Activated T-cell treated with anti-CD3 and anti-CD28 coated beads, Interleukin-2, amount 50 U/mL, for 24 hours (primary cell): ENCODE measurements at places on chromosomes 1 and 21.

GRCh38 chr1:203422656-203423055 is 53.0 kb upstream of the PRELP start:
- DNase-seq = no peak

DNA sequence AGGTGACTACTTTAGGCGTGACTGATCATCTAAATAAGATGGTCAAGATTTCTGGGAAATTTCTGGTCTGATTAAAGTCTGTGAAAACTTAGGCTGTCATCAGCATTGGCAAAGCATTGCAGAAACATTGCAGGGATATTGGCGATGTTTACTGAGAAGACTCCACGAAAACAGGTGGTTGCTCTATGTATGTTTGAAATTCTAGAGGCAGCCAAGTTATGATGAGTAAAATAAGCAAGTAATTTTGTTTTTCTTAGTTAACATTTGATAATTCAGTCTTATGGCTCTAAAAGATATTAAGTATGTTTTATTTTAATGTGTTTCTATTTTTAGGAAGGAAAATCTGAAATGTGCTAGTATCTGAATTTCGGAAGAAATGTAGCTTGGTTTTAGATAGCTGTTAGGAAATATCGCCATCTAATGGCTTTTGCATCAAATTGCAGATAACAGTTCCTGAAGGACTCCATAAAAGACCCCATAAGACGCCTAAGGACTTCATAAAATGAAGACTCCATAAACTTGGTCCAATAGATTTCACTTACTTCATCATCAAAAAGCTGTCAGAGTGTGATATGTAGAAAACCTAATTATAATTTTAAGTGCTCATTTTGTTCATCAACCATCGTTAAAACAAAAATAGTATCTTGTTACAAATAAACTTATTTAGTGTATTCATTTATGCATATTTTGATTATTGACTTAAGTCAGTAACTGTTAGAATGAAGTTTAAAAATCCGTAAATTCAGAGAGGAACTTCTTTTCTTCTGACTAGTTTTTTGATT is 344.6 kb downstream of the RYR2 start:
- DNase-seq = no peak

- peak; percentile 81 for DNase-seq
These were observed 4.1 kb upstream of the TRAF3IP3 start for GRCh38 chr1:209751627-209752231.

DNA sequence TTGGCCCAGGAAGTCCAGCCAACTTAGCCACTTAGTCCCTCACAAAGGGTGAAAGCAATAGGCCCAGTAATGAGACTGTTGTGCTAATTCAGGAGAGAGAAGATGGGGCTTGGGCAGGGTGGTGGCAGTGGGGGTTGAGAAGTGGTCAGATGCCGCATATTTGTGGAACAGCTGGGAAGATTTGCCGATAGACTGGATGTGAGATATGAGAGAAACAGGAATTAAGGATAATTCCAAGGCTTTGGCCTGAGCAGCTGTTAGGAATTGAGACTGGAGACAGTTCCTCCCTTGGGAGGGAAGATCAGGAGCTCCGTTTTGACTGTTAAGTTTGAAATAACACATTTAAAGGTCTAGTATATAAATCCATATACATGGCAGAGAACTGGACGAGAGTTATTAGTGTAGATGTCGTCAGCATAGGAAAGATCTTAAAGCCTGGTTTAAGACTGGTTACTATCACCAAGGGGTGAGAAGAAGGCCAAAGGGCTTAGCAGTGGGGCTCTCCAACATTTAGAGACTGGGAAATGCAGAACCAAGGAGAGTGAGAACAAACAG is 323.7 kb upstream of the FAM78B start:
- no peak for DNase-seq

DNA sequence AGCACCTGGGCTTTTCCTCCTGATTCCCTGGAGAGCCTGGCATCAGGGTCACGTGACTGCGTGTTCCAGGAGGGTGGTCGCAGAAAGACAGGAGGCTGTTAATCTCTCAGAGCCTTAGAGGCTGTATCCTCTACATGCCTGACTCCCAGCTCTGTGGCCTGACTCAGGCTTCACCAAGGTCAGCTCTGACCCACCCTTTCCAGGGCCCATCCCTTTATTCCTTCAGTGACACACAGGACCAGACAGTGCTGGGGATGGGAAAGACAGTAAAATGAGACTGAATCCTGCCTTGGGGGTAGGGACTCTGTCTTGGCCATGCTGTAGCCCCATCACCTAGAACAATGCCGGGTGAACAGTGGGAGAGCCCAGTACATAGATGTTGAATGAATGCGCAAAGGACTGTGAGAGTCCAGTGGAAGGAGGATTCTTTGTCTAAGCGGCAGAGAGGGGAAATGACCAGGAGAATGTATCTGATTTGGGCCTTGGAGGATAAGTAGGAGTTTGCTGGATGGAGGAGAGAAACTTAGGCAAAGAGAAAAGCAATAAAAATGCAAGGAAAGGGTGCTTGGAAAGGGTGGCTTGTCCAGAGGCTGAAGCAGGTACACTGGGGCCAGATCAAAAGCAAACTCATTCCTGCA is 33.0 kb downstream of the EPHX1 start:
- DNase-seq = no peak

GRCh38 chr1:202088206-202088605 is 34.5 kb upstream of the GPR37L1 start:
- DNase-seq = no peak

GRCh38 chr1:212147581-212148033 is 112.1 kb downstream of the DTL start:
- DNase-seq = no peak

DNA sequence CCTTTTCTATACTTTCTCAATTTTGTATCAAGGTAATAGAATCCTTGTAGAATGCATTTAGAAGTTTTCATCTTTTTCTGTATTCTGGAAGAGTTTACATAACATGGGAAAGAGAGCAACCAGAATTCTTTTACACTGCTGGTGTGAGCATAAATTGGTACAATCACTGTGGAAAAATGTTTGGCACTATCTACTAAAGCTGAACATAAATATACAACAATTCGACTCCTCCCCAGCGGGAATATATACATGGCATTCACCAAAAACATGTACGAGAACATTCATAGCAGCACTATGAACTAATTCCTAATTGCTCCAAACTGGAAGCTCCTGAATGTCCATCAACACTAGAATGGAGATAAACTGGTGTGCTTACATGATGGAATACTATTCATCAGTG is 1.8 kb upstream of the ACBD6 start:
- DNase-seq = no peak

DNA sequence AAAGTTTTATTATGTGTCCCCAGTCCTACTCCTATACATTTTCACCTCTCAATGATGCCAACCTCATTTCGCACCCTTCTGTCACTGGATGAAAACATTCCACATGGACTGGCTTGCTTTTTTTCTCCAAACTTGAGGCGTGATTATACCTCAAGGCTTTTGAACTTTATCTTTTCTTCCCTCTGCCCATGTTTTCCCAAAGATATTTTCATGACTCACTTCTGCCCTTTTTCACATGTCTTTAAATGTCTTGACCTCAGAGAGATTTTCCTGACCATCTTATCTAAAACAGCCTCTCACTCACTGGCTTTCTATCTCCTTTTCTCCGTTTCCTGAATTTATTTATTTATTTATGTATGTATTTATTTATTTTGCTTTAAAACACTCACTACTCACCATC is 659.0 kb downstream of the PTPRC start:
- no peak for DNase-seq

- DNase-seq = no peak
These were observed 118.9 kb downstream of the GDAP2 start for GRCh38 chr1:117810553-117810952.

GRCh38 chr21:14858311-14858710 is 206.5 kb downstream of the NRIP1 start:
- no peak for DNase-seq

GRCh38 chr21:34599534-34600101 is 15.3 kb downstream of the RCAN1 start:
- no peak for DNase-seq

DNA sequence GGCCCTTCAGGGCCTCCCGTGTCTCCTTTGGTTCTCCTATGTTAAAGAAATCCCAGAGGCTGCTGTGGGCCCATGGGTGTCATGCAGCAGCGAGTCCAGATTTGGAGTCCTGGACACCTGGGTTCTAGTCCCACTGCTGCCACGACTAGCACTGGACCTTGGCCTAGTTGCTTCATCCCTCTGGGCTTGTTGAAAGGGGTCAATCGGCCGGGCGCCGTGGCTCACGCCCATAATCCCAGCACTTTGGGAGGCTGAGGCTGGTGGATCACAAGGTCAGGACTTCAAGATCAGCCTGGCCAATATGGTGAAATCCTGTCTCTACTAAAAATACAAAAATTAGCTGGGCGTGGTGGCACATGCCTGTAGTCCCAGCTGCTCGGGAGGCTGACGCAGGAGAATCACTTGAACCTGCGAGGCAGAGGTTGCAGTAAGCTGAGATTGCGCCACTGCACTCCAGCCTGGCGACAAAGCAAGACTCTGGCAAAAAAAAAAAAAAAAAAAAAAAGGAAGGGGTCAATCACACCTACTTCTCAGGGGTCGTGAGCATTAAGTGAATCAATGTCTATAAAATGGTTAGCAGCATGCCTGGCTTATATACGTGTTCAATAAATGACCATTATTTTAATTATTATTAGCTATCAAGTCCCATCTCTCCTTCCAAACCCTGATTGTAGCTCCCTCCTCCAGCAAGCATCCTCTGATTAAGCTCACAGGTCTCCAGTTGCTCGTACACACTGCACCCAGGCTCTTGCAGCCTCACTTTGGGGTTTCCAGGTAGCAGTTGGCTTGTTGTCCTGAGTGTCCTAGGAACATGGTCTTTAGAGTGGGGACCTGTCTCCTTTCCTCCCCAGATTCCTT is 43.8 kb downstream of the KIRREL1 start:
- DNase-seq = no peak

GRCh38 chr1:223844787-223845036 is 1.0 kb downstream of the TP53BP2 start:
- DNase-seq = peak; percentile 75

DNA sequence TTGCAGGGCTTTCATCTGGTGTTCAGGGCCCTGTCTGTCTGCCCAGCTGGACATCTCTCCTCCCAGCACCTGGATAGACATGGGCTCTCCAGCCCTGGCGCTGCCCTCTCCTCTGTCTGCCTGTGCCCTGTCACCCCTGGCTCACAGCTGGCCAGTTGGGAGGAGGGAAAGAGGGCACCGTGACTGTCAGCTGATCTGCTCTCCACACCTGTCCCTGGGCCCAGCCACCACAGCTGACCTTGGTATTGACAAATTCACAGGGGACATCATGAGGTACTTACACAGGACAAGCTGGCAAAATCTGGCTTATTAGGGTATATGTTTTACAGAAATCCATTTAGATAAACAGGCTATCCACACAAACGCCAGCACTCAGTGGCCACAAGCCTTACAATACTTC is 8.3 kb downstream of the TNR start:
- no peak for DNase-seq

GRCh38 chr1:2475571-2475970 is 518 bp upstream of the PLCH2 start:
- no peak for DNase-seq

- DNase-seq = no peak
These were observed 75.7 kb upstream of the RRP15 start for GRCh38 chr1:218209351-218209861.

DNA sequence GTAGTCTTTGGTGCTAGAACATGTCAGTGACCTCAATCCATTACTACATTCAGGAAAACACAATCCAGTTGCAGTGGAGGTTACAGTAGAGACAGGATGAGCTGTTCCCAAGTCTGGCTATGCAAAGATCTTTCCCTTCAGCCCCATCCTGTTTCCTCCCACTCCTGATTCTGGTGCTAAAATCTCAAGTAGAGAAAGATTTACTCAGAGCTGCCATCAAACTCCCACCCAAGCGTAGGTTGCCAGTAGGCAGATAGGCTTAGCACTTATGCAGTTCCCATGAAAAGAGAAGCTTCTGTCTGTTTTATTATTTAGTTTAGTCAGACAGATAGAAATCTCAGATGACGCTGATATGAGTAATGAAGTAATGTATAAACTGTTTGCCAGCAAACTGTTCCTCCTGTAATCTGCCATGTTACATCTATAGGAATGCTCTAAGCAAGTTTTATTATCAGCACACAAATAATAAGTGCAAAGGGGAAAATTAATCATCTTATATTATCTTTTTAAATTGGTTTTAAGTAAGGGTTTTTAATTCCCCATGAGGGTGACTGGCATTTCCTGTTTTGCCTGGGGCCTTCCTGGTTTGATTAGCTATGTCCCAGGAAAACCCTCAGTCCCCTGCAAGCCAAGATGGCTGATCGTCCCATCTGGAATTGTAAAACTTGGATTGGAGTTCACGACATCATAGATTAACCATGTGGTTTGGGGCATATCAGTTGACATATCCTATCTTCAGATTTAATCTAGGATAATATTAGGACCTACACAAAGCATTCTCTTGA is 188.3 kb upstream of the PALMD start:
- no peak for DNase-seq

DNA sequence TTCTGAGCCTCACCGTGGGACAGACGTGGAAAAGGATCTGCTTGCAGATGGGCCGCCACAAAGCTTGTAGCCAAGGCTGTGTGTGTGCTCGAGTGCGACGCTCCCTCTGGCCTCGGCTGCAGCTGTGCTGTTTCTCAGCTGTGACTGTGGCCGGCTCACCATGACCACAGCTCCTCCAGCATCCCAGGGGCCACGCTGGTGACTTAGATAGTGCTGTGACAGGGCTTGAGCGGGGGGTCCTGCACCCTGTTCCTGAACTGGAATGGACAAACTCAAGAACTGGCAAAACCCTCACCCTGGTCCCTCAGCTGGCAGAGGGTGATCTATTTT is 17.4 kb upstream of the ACTRT2 start:
- DNase-seq = no peak

GRCh38 chr1:43706598-43707189 is 642 bp upstream of the ST3GAL3 start:
- no peak for DNase-seq

DNA sequence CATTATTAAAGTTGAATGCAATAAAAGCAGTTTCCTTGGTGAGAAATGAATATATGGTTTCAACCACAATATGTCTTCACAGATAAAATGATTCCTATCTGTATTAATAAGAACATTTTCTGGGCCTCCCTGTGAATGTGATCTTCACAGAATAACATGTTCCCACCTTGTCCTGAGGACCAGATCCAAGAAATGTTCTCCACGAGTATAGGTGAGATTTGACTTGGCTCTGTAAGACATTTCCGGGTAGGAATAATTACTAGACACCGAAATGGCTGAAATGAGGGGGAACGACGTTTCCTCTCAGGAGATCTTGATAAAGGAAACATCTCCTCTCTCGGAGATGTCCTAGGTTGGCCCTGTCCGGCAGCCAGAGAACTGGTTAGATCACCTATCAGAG is 61.4 kb downstream of the CLIC6 start:
- no peak for DNase-seq

DNA sequence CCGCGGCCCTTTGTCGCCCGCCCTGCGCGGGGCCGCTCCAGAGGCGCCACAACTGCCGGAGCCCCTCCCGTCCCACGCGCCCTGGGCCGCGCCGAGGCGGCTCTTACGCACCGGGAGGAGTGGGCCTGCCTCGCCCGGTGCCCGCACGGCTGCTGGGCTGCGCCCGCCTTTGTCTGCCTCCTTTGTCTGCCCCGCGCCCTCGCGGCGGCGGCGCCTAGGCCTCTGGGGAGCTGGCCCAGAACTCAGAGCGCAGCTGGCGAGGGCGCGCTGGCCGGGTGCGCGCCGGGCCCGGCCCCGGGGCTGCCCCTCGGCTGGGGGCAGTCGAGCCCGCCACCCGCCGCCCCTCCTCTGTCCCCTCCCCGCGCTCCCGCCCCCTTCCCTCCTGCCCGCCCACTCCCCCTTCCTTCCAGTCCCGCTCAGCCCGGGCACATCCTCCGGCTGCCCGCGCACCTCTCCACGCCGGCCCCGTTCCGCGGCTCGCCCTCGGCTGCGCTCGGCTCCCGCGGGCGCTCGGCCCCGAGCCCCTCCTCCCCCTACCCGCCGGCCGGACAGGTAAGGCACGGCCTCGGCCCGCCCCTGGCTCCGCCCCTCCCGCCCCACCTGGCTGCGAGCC is at the start of gene DRAXIN:
TSS of gene DRAXIN (plus strand) at position 409 of the 613 bp plus-strand sequence. CDS start 14,549 bp downstream, outside the sequence.
- peak; percentile 41 for DNase-seq
